ENCODE measurements at places on chromosomes 2 and 18.
A peak's percentile ranks its signal among the peaks of the same experiment; 100 is the strongest.

GRCh38 chr2:191349990-191350389 is 104.8 kb downstream of the MYO1B start:
- DNase-seq: no peak

DNA sequence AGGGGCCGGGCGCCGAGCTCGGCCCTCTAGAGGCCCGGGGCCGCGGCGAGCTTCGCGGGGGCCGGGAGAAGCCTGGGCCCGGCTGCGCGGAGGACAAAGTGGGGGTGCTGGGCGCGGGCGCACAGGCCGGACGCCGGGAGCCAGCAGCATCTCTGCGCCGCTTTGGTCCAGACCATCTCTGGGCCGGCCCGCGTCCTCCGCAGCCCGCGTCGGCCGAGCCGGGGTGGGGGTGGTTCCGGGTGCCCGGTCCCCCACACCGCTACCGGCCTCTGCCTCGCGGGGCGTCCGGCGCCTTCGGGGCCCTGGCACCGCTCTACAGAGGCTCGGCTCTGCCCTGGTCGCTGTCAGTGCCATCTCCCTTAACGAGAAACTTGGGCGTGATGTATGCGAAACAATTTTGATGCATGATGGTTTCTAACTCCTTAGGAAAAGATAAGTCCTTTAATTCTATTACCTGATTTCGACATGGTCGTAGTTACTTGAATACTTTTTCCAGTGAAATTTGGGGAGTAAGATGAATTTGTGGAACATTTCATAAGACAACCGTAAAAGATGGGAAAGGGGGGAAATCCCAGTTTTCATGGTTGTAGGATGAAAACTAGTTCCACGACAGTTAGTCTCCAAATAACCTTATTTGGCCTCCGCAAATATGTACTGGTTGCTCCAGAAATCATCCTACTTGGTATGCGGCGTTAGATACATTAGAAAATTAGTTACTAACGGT is 562 bp downstream of the TWSG1 start:
- peak; percentile 62 for DNase-seq

DNA sequence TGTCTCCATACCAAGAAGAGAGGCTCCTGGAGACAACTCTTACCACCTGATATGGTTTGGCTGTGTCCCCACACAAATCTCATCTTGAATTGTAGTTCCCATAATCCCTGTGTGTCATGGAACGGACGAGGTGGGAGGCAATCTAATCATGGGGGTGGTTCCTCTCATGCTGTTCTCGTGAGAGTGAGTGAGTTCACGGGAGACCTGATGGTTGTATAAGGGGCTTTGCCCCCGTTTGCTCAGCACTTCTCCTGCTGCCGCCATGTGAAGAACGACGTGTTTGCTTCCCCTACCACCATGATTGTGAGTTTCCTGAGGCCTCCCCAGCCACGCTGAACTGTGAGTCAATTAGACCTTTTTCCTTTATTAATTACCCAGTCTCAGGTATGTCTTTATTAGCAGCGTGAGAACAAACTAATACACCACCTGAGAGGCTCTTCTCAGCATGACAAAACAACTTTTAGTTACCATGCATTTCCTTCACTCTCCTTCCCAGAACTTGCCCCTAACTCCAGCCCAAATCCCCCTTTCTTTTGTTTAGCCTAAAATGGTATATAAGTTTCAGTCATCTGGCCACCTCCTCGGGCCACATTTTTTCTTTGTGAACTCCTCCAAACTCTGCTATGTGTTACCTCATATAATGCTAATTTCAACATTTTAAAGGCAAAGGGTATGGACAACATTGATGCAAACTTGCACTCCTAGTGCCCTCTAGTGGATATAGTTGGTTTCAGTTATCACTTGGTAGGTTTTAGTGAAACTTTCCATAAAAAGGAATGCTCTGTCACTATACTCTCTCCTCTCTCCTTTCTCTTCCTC is 58.6 kb upstream of the SLC25A52 start:
- peak; percentile 34 for DNase-seq

DNA sequence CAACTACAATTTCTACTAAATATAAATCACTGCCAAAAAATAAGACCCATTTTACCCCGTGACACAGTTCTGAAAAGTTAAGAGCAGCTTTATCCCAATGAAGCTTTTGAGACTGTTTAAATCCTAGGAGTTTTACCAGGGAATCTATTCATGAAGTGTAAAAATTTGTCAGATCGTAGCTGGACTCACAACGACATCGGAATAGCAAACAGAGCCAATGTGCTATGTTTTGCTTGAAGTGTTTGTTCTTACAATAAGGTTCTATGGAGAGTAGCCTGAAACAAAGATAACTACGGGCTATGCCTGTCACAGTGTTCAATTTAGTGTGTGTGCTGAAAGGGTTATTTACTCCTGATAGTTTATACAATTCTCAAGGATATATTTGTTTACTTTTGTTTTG is 78.5 kb upstream of the L3MBTL4 start:
- DNase-seq: no peak

DNA sequence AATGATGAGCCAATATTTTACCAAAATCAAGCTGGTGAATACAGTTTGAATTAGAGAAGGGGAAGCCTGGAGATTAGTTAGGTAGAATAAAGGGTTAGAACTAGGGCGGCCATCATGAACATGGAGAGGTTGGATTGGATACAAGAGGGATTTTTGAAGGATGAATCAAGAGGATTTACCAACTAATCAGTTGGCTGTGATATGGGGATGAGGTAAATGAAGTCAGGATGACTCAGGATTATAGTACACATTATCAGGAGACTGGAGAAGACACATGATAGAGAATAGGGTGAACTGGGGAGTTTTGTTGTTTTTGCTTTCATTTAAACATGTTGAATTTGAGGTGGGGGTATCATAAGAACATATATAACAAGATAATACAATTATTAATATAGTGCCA is 73.8 kb upstream of the PROKR1 start:
- DNase-seq: no peak

Data from GM13977 (cell line).